ENCODE measurements at places on chromosomes 7 and 10.

GRCh38 chr10:54469587-54470323, 331.3 kb downstream of the PCDH15 start:
- no peak for DNase-seq

- peak; percentile 1 for DNase-seq
These were observed 123.7 kb downstream of the CUL2 start for GRCh38 chr10:34966451-34966850.

- DNase-seq: no peak
These were observed 532.4 kb downstream of the INHBA start for GRCh38 chr7:41170466-41170865.

GRCh38 chr7:3691478-3692158, 390.6 kb downstream of the SDK1 start:
- no peak for DNase-seq

GRCh38 chr7:130145424-130146100, 59.6 kb downstream of the TMEM209 start:
- DNase-seq: no peak

DNA sequence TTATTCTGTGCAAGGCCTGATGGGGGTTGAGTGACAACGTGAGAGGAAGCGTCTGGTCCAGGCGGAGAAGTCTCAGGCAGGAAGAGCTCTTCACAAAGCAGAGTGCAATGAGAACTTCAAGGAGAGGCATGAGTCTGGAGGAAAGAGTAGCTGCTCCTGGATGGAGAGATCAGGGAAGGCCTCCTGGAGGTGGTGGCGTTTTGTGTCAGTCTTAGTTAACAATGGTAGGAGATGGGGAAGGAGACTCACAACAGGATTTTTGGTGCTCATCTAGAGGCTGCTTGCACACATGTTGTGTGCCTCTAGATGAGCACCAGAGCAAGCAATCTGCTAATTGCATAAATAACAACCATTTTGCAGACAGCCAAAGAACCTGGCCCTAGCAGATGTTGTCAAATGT, 442.8 kb upstream of the PODXL start:
- DNase-seq: no peak

- DNase-seq: no peak
These were observed 88.8 kb upstream of the PDE1C start for GRCh38 chr7:32158751-32159745.

DNA sequence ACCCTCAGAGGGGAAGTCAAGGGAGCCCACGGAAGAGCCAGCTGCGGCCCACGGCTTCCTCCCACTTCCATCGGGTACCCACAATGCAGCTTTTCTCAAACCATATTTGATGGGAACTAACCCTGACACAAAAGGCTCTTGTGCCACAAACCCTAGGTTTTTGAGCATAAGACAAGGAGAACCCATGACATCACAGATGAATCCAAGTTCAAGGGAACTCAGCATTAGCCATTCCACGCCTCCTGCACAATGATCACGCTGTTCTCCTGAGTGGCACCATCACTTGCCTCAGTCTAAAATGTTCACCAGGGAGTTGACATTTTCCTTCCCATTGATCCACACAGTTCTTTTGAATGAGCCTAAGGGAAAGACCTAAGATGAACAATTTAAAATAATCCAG, 70.4 kb downstream of the ITIH5 start:
- DNase-seq: no peak

DNA sequence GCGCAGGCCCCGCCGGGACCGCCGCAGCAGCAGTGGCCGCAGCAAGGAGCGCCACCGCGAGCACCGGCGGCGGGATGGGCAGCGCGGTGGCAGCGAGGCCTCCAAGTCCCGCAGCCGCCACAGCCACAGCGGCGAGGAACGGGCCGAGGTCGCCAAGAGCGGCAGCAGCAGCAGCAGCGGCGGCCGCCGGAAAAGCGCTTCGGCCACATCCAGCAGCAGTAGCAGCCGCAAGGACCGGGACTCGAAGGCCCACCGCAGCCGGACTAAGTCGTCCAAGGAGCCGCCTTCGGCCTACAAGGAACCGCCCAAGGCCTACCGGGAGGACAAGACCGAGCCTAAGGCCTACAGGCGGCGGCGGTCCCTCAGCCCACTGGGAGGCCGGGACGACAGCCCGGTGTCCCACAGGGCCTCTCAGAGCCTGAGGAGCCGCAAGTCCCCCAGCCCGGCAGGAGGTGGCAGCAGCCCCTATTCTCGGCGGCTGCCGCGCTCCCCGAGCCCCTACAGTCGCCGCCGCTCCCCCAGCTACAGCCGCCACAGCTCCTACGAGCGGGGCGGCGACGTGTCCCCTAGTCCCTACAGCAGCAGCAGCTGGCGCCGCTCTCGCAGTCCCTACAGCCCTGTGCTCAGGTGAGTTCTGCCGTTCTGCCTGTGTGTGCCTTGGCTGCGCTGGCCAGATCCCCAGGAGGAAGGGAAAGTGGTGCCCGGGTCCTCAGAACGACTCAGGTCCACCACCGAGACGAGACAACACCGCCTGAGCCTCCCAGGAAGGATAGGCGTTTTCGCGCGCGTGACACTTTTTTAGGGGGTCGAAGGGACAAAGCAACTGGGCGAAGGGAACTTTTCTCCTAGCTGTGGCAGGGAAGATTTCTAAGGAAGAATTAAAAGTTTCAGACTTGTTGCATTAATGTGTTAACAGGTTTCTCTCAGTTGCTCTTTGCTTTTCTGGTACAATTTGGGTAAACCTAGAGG, 1.5 kb downstream of the CDK13 start:
- peak; percentile 80 for DNase-seq

GRCh38 chr10:96645191-96645721, 58.4 kb upstream of the TM9SF3 start:
- DNase-seq: peak; percentile 53

DNA sequence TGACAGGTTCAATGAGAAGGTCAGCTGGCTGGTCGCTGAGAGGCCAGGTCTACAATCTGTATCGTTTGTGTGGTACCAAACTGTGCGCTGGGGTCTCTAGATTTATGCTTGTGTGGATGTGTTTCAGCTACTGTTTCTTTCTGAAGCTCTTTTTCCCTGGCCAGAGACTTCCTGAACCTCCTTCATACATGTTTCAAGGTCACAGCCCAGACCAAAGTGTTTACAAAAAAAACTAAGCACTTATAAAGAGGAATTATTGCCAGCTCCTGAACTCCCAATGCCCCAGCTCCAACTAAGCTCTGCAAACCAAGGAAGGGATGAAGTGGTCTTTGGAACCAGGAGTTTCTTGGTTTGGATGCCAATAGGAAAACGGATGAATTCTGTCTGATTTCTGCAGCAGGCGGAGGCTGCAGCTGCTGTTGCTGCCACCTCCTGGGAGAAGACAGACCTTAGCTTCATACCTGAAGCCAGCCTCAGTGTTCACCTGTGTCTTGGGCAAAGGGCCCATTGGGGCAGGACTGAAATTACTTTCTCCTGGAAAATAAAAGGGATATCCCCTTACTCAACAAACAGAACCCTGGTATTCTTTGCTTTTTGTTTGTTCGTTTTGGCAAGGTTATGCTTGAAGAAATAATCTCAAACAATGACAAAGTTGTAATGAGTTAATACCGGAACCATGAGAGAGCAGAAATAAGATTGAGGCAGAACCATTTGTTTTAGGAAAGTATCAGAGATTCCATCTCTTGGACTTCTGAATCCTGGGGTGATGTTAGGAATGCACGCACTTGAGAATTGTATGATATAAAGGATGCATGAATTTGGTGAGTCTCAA, 24.6 kb upstream of the MKLN1 start:
- no peak for DNase-seq

- no peak for DNase-seq
These were observed 17.5 kb downstream of the AMZ1 start for GRCh38 chr7:2705371-2706096.

DNA sequence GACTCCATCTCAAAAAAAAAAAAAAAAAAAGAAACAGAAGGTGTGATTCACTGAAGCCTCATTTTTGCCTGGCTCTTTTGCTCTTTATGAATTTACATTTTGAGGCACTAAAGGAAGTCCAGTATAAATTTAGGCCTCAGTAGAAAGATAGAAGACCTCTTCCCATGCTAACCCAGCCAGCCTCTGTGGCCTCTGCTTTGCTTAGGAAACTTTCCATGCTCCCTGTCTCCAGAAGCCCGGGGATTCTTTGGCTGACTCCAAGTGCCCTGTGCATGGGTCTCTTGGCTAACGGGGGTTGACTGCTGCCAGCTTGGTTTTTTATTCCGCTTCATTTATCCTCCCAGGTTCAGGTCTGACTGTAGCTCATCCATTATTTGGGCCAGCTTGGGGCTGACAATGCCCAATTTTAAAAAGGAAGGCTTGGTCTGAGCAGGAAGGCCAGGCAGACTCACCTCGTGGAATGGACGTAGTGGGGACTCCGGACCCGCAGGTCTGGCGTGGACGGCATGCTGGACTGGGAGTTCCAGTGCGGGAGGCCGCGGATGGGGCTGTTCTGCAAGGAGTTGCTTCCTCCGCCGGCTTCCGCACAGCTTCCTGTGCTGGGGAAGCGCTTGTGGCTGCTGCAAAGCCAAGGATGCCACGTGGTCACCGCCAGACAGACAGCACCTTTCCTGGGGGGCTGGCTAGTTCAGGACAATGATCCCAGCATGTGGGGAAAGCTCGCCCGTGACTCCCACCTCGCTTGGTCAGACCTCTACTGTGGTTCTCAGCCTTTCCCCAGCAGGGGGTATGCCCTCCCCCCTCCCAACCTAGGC, 72.3 kb downstream of the PRPF18 start:
- peak; percentile 75 for DNase-seq

GRCh38 chr10:3827768-3828403, 42.9 kb upstream of the KLF6 start:
- no peak for DNase-seq

DNA sequence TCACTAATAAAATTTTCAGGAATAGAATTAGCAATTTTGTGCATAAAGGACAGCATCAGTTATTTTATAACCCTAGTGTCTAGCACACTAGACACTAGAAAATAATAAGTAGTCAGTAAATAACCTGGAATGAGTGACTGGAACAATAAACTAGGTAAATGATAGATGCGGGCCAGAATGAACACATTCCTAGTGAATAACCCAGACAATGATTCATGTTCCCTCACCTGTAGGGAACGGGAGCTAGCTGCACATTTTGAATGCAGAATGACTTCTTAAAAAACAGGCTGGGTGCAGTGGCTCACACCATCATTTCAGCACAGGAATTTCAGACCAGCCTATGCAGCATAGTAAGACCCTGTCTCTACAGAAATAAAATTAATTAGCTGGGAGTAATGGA, 3.2 kb upstream of the ATOH7 start:
- no peak for DNase-seq

- DNase-seq: peak; percentile 13
These were observed 231.1 kb upstream of the ZNF32 start for GRCh38 chr10:43879742-43880141.

GRCh38 chr10:121324678-121325213, 273.5 kb downstream of the FGFR2 start:
- DNase-seq: no peak

DNA sequence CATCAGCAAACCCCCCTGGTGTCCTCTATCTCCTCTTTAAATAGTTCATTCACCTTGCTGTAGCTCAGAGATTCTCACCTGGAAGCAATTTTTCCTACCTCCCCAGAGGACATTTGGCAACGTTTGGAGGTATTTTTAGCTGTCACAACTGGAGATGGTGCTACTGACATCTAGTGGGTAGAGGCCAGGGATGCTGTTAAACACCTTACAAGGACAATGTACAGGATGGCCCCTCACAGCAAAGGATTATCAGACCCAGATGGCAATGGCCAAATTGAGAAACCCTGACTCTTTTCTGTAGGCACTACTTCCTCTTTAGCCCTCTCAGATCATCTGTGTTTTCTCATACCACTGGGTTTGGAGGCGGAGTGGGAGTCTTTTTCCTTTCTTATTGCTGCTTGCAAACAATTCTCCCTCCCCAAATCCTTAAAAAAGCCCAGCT, 13.2 kb upstream of the TRA2A start:
- no peak for DNase-seq

DNA sequence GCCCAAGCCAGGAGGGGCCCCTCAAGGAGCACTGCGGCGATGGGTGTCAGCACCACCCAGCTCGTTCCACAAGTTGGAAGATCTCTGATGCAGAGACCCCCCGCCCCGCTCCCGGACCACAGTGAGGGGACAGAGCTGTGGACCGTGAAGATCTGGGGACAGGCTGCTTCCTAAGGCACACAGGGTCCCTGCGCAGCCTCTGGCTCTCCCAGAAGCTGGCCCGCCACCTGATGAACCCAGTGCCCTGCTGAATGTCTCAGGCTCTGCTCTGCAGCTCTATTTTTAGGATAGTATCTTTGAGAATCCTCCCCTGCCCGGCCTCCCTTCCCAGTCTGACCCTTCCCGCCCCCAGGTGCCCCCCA, 29.7 kb downstream of the GBX1 start:
- no peak for DNase-seq

- no peak for DNase-seq
These were observed 114.6 kb downstream of the PRKCQ start for GRCh38 chr10:6465437-6465836.

DNA sequence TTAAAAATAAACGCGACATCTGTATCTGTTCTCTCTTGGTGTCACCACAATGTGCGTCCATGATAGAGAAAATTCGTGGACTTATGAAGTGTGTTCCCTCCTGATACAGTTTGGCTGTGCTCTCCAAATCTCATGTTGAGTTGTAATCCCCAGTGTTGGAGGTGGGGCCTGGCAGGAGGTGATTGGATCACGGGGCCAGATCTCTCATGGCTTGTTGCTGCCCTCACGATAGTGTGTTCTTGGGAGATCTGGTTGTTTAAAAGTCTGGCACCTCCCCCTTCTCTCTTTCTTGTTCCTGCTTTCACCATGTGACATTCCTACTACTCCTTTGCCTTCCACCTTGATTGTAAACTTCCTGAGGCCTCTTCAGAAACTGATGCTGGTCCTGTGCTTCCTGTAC, 229.4 kb upstream of the MYO3A start:
- DNase-seq: no peak

GRCh38 chr7:16007911-16008310, 321.4 kb upstream of the MEOX2 start:
- no peak for DNase-seq

- DNase-seq: no peak
These were observed 10.3 kb upstream of the VIM start for GRCh38 chr10:17217631-17218232.

- no peak for DNase-seq
These were observed 131.9 kb downstream of the NRCAM start for GRCh38 chr7:108324053-108325038.

GRCh38 chr7:38051786-38052185, 126.3 kb upstream of the STARD3NL start:
- DNase-seq: no peak

GRCh38 chr10:11036424-11037011, 18.8 kb downstream of the CELF2 start:
- DNase-seq: no peak
